ENCODE measurements at places on chromosomes 1 and 21. TPM values are rescaled to one million over a fixed set of nuclear protein-coding genes. Genes with fewer than 3 reads are reported as not detected.

GRCh38 chr1:87794788-87795614 lies 466.3 kb downstream of the LMO4 start:
- DNase-seq: no peak

- no peak for DNase-seq
These were observed 39.9 kb upstream of the TARBP1 start for GRCh38 chr1:234518876-234519275.

CHODL gene
- not detected for total RNA-seq

- peak; percentile 57 for DNase-seq
These were observed 163.3 kb downstream of the DHRS3 start for GRCh38 chr1:12454406-12455391.

- no peak for DNase-seq
These were observed 8.4 kb downstream of the DFFB start for GRCh38 chr1:3865606-3866160.

- DNase-seq: no peak
These were observed 57.4 kb downstream of the B3GALT5 start for GRCh38 chr21:39669976-39670661.

Measured in K562 (cell line).